ENCODE measurements at places on chromosomes 7 and 10. TPM values are rescaled to one million over a fixed set of nuclear protein-coding genes. Genes with fewer than 3 reads are reported as not detected.

DNA sequence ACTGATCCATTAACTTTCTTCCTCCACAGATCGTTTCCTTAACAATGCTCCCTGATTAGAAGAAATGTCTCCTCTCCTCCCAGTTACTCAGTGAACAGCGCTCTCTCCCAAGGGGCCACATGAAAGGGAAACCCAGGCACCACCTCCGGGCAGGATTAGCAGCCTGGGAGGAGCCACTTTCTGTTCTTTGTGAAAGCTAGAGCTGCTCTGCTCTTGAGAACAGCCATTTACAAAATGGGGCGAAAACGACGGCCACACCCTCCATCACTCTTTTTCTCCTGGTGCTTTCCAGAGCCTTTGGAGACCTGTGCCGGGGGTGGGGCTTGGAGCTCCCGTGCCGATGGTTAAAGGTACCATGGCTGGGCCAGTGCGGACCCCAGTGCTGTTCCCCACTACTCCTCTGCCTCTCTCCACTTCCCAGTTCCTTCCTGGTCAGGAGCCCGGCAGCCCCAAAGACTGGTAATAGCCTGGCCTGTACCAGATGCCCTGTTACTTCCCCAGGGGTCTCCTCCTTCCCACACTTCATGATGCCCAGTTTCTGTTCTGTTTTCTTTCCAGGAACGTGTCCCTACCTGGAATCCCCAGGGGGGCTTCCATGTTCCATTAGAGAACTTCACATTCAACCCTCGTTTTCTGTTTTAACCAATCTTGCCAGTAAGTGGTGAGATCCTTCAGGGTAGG, 402.9 kb upstream of the GALNT17 start:
- H3K36me3 ChIP-seq, result no peaks in the 10 kb centered on the region
- no peaks in the 10 kb centered on the region for H3K4me1 ChIP-seq
- DNase-seq, result no peak
- peaks cover 2% of the 10 kb centered on the region for H3K27me3 ChIP-seq
- no peak overlapping the region for H3K4me3 ChIP-seq

- H3K4me1 ChIP-seq, result no peaks in the 10 kb centered on the region
- no peak overlapping the region for H3K27ac ChIP-seq
- DNase-seq, result no peak
- no peaks in the 10 kb centered on the region for H3K27me3 ChIP-seq
- H3K4me3 ChIP-seq, result no peak overlapping the region
These were observed 240.6 kb downstream of the SNX13 start for GRCh38 chr7:17699696-17700095.

DNA sequence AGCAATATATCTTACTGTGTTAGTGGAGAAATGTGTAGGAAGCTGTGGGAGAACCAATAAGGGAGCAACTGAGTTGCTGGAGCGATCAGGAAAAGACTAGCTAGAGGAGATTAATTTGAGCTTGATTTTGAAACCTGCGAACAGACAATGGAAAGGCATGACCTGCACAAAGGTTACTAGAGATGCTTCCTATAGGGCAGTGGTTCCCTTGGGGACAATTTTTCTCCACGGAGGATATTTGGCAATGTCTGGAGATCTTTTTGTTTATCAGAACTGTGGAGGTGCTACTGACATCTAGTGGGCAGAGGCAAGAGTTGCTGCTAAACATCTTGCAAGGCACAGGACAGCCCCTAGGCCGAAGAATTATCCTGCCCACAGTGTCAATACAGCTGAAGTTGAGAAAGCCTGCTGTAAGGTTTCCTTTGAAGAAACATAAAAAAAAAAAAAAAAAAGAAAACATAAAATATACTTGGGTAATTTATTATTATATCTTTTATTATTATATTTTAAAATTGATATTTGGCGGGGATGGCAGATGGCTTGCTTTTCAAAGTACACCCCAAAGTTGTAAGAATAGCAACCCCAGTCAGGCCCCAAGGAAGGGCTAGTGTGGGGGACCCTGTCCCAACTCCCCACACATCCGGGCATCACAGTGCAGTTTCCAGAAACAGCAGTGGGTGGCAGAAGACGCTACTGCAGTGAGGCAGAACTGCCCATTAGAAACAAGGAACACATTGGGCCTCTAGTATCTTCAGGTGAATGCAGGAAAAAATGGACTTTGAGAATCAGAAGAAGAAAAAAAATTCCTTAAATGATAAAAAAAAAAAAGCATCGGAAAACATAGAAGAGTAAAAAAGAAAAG, 481.6 kb downstream of the SH2D4B start:
- H3K4me3 ChIP-seq, result no peak overlapping the region
- H3K4me1 ChIP-seq, result no peaks in the 10 kb centered on the region
- no peaks in the 10 kb centered on the region for H3K36me3 ChIP-seq
- H3K27me3 ChIP-seq, result no peaks in the 10 kb centered on the region

The NEUROG3 gene
- total RNA-seq, result not detected

DNA sequence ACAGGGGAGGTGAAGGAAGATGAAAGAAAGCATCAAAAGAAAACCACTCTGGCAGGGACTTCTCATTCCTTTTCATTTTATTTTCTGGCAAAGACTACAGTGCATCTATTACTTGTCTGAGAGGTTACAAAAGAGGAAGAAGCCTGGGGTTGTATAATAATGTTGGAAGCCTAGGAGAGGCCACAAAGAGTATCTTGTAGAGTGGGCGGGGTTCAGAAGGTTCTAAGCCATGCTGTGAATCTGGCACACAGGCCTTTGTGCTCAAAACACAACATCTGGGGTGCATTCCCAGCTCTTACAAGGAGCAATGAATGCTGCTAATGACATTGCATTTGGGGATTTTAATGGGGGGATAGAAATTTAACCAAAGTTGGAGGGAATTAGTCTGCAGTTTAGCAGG, 49.4 kb downstream of the MRPL32 start:
- H3K27ac ChIP-seq, result no peak overlapping the region
- H3K27me3 ChIP-seq, result peaks cover 7% of the 10 kb centered on the region
- no peak for DNase-seq
- H3K4me1 ChIP-seq, result no peaks in the 10 kb centered on the region
- H3K36me3 ChIP-seq, result no peaks in the 10 kb centered on the region

The HOXA3 gene
- not detected for total RNA-seq
